Endothelial cell of umbilical vein (primary cell): ENCODE measurements at places on chromosomes 7 and 10. TPM values are rescaled to one million over a fixed set of nuclear protein-coding genes. Genes with fewer than 3 reads are reported as not detected.

DDC gene
- not detected in 2 replicates for total RNA-seq

- DNase-seq = no peak
- peaks cover 41% of the 10 kb centered on the region for H3K27me3 ChIP-seq
- H3K36me3 ChIP-seq = no peaks in the 10 kb centered on the region
These were observed 767 bp upstream of the CYP26A1 start for GRCh38 chr10:93072713-93073538.

TRA2A gene
- total RNA-seq = 105 and 112 TPM in 2 replicates

DNA sequence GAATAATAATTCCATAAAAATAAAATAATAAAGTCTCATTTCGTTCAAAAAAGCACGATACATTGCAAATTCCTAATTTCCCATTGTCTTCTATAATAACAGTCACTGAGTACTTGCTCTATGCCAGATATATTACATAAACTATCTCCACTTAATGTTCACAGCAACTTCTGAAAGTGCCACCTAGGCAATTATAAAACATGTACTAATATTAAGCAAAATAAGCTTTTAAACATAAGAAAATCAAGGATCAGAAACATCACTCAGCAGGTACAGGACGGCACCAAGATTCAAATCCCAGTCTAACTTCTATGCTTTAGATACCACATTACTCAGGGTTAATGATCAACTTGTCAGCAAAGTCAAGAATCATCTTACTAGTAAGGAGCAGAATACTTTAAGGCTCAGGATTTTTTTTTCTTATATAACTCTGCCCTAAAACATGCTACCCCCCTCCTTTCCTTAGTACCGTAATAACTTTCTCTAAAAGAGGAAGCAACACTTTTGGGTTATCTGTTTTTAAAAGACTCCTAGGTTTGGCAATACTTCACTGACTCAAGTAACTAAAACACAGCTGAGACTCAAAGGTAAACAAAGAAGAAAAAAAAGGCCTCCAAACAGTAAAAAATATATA, 51.3 kb downstream of the USP6NL start:
- DNase-seq = peak; percentile 28
- no peak overlapping the region for H3K27ac ChIP-seq
- no peaks in the 10 kb centered on the region for H3K4me1 ChIP-seq
- H3K4me3 ChIP-seq = no peak overlapping the region

ATP6V0E2 gene
- total RNA-seq = 21.5 and 27.8 TPM in 2 replicates

CFAP69 gene
- total RNA-seq = 2.9 and 4.4 TPM in 2 replicates

DNA sequence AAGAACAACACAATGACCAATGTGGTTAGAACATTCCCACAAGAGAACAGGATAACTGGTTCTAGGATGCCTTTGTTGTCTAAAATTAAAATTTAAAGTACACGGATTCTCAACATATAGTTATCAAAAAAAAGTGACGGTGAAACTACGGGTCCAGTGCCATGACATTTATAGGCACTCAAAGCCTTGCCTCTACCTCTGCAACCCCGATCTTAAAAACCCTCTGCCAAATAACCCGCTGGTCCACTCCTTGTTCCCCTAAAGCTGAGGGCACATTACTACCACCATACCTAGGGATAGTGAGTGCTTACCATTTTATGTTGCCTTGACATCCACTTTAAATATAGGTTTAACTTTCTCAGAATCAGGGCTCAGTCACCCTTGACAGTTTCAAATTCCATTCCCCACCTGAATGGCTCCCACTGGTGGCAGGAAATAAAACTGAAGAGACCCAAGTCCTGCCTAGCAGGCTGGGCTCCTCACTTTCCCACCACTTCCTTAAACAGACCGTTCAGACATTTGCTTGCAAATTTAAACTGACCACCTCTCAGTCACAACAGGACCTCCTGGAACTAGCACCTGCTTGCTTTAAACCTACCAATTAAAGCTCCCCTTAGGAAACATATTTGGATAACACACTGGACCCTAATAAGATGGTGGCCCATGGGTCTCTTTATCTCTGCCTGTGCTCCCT, 169.9 kb upstream of the ASAH2 start:
- no peak overlapping the region for H3K4me3 ChIP-seq
- no peak overlapping the region for H3K27ac ChIP-seq

DNA sequence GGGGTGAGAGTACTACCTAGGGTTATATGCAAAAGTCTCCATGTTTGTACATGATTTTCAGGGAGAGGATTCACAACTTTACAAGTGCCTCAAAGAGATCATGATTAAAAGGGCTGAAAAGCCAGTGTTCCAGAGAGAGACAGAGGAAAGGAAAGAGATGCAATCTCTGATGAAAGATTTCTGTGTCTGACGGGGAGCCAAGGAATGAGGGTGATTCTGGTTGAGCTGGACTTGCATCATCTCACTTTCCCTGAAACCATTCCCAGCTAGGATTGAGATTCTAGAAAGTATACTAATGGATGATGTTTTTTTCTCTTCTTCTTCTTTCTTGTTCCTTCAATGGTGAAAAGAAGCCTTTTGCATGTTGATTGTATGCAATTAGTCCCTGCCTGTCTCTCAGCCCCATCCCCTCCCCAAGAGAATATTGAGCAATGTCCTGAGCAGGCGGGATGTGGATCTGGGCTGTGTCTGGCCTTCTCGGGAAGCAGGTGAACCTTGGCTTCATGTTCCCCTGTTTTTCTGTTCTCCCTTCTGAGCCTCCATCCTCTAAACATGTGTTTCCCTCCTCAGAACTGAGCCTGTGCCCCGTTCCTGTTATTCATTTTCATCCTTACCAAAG, 186.1 kb downstream of the ZNF365 start:
- H3K36me3 ChIP-seq = no peaks in the 10 kb centered on the region
- no peak for DNase-seq
- no peaks in the 10 kb centered on the region for H3K27me3 ChIP-seq
- no peak overlapping the region for H3K27ac ChIP-seq
- H3K4me3 ChIP-seq = no peak overlapping the region

DNA sequence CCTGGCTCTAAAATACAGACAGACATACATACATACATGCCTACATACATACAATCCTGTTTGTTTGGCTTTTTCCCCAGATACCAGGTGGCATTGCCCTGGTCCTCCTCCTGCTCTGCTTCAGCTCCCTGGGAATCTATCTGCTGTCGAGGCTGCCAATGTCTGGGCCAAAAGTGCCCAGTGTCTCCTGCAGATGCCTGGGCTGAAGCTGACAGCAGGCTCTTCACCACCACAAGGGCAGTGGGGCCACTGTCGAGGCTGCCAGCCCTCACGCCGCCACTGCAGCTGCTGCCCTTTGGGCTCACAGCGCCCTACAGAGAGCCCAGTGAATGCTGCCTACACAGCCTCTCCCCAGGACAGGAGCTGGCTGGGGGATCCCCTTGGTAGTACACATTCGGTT, 18.0 kb upstream of the STN1 start:
- DNase-seq = no peak
- H3K27me3 ChIP-seq = no peaks in the 10 kb centered on the region
- H3K27ac ChIP-seq = no peak overlapping the region
- no peaks in the 10 kb centered on the region for H3K4me1 ChIP-seq
- no peak overlapping the region for H3K4me3 ChIP-seq
- no peaks in the 10 kb centered on the region for H3K36me3 ChIP-seq

PANK1 gene
- 6.3 and 6.9 TPM in 2 replicates for total RNA-seq

ADRA2A gene
- not detected in 2 replicates for total RNA-seq

- no peaks in the 10 kb centered on the region for H3K27me3 ChIP-seq
- H3K4me3 ChIP-seq = no peak overlapping the region
- no peak for DNase-seq
- H3K4me1 ChIP-seq = no peaks in the 10 kb centered on the region
- H3K27ac ChIP-seq = no peak overlapping the region
These were observed 69.8 kb upstream of the BAIAP2L1 start for GRCh38 chr7:98470485-98471240.

- no peak overlapping the region for H3K27ac ChIP-seq
- H3K36me3 ChIP-seq = no peaks in the 10 kb centered on the region
- H3K4me3 ChIP-seq = no peak overlapping the region
These were observed 161.9 kb downstream of the SORCS3 start for GRCh38 chr10:104802941-104803340.

GRCh38 chr7:32030904-32031692, 39.1 kb downstream of the PDE1C start:
- H3K4me3 ChIP-seq = no peak overlapping the region
- H3K27me3 ChIP-seq = peaks cover 6% of the 10 kb centered on the region
- no peaks in the 10 kb centered on the region for H3K4me1 ChIP-seq
- no peaks in the 10 kb centered on the region for H3K36me3 ChIP-seq
- H3K27ac ChIP-seq = no peak overlapping the region

ABCC2 gene
- total RNA-seq = 1.7 and 3.3 TPM in 2 replicates

AKR1C8 gene
- not detected in 2 replicates for total RNA-seq

DNA sequence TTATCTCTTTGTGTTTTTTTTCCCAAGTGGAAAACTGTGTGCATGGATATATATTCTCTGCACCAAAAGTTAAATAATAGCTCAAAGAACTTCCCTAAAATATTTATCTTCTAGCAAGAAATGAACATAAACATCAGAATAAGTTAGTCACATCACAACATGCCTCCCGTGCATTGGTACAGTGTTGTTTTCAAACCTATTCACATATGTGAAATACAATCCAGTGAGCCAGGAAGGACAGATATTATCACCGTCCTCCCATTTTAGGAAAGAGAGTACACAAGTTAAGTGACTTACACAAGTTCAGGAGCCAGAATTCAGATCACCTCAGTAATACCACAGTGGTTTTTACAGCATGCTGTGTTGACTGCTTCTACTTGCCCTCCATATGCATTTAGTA, 22.2 kb downstream of the ARMH3 start:
- DNase-seq = no peak
- no peaks in the 10 kb centered on the region for H3K36me3 ChIP-seq
- H3K4me1 ChIP-seq = no peaks in the 10 kb centered on the region
- no peaks in the 10 kb centered on the region for H3K27me3 ChIP-seq

TBXAS1 gene
- 2.3 and 4.3 TPM in 2 replicates for total RNA-seq

DNA sequence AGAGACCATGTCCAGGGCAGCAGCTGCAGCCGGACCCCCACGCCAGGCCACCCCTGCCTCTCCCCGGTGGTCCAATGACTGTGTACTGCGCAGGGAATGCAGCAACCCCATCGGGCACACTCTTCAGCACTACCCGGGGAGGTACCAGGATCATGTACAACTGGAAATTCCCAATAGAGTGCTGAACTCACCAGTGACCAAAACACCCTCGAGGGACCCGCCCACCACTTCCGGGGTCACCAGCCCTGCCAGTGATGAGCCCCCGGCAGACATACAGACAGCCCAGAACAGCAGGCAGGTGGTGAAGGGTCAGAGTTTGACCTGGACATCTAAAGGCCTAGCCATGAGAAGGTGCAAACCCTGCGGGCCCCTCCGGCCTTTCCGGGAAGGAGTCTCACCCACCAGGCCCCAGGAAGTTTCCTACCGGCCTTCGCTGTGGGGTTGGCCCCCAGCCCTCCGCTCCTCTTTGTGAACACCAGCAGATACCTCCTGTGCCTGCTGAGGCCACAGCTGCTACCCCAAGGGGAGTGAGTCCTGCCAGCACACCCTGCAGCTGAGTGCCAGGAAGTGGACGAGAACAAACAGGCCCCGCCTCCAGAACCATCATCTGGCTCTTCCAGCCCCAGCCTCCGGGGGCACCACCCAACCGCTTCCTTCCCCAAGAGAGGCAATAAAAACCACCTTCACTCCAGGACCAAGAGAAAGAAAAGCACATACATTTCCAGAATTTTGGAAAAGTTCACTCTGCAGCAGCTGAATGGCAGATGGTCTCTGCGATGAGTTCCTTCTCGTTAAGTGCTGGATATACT, 5.0 kb upstream of the ANKRD61 start:
- no peak overlapping the region for H3K27ac ChIP-seq
- H3K4me3 ChIP-seq = no peak overlapping the region
- peaks cover 28% of the 10 kb centered on the region for H3K36me3 ChIP-seq
- H3K4me1 ChIP-seq = peaks cover 3% of the 10 kb centered on the region
- DNase-seq = peak; percentile 18

DNA sequence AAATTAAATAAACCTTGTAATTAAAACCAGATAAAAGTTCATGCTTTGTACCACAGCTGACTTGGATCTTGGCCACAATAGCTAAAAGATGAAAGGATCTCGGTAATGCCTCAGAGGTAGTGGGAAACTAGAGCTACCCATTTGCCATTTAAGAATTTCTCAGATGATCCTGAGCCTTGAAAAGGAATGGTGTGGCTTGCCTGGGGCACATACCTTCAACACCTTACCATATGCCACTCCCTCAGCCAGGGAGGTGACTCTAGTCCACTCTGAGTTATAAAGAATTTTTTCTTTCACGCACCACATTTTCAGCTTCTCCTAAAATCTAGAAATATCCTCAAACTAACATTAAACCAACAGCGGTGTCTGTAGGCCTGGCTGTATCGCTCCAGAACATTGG, 516.3 kb upstream of the TEX47 start:
- no peak overlapping the region for H3K4me3 ChIP-seq
- H3K36me3 ChIP-seq = no peaks in the 10 kb centered on the region
- no peaks in the 10 kb centered on the region for H3K4me1 ChIP-seq
- DNase-seq = no peak
- no peaks in the 10 kb centered on the region for H3K27me3 ChIP-seq

DNA sequence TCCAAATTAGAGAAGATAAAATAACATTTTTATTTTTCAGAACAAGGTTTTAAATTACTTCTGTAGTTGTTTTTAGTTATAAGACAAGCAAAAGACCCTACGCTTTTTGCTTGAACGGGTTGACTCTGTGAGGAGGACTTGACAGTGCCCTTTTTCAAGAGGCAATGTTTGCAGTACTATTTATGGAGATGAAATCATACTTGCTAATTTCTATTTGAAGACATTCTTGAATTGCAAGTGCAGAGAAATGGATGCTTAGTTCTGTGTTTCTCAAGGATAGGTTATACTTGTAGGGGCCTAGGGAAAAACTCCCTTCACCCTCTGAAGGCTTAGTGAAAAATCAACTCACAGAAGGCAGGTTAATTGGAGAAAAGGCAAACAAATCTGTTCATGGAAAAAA, 1229.5 kb downstream of the REEP3 start:
- DNase-seq = no peak
- H3K36me3 ChIP-seq = no peaks in the 10 kb centered on the region
- H3K4me3 ChIP-seq = no peak overlapping the region
